ENCODE measurements at places on chromosomes 5 and 9. TPM values are rescaled to one million over a fixed set of nuclear protein-coding genes. Genes with fewer than 3 reads are reported as not detected.

KIF3A gene
- total RNA-seq: 12.2 TPM

DBH gene
- not detected for total RNA-seq

MUSK gene
- total RNA-seq: 1.7 TPM

PPP1R26 gene
- 6.7 TPM for total RNA-seq

COL27A1 gene
- 3.6 TPM for total RNA-seq

MARVELD2 gene
- 0.17 TPM for total RNA-seq
